Dorsolateral prefrontal cortex (tissue), 122 donors: ENCODE measurements at places on chromosomes 12 and 14.

- no peak for DNase-seq
These were observed 31.5 kb downstream of the ERO1A start for GRCh38 chr14:52663850-52664249.

DNA sequence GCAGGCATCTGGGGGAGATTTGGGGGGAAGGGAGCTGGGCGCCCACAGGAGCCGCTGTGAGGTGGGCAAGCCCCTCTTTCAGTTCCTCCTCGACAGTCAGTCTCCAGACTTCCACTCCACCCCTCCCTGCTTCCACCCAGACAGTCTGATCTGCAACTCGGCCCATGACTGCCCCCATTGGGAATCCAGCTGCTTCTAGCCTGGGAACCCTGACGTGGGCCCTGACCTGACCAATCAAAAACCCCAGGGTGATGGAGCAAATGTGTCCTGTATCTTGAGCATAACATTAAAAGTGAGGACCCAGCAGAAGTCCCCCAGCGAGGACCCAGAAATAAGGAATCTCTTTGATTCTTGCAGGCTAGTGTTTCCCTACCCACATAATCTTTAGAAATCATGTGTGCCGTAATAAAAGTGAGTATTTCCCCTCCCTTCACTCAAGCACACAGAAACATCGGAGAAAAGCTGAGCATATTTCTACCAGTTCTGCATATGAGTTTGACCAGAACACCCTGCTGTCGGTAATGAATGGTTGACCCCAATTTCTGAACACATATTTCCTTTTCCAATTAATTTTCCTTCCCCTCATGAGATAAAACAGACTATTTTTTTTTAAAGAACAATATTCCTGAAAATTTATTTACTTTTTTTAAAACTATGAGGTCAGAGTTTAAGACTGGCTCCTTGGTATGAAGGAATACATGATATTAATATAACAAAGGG, 6.4 kb downstream of the SSH1 start:
- no peak for DNase-seq

- DNase-seq: no peak
These were observed 44.8 kb upstream of the PRMT8 start for GRCh38 chr12:3446235-3446634.

- no peak for DNase-seq
These were observed 23.7 kb upstream of the PARP11 start for GRCh38 chr12:3896801-3897351.

GRCh38 chr14:55638665-55639064, 58.7 kb downstream of the KTN1 start:
- DNase-seq: no peak
